Spleen (tissue), 13 donors: ENCODE measurements at places on chromosomes 7 and 10. TPM values are rescaled to one million over a fixed set of nuclear protein-coding genes. Genes with fewer than 3 reads are reported as not detected.

The ARHGEF5 gene
- total RNA-seq, result 10.3 TPM

The ENKUR gene
- 0.34 TPM for total RNA-seq

The GIMAP8 gene
- total RNA-seq, result 67.4 TPM

The SCIN gene
- 0.51 TPM for total RNA-seq

The KCNH2 gene
- 2.2 TPM for total RNA-seq

The LIPN gene
- 7.1 TPM for total RNA-seq

The MCM7 gene
- total RNA-seq, result 70.1 TPM

The CCDC172 gene
- total RNA-seq, result not detected

The OAT gene
- 45.8 TPM for total RNA-seq

The FERD3L gene
- not detected for total RNA-seq

The CCZ1 gene
- 65.9 TPM for total RNA-seq

The KNDC1 gene
- total RNA-seq, result 3.5 TPM

The C10orf143 gene
- total RNA-seq, result 3.1 TPM

The ZDHHC6 gene
- 28.0 TPM for total RNA-seq

The CNTNAP2 gene
- 2.0 TPM for total RNA-seq

The COBL gene
- total RNA-seq, result 0.67 TPM

The EN2 gene
- total RNA-seq, result not detected

The BET1 gene
- total RNA-seq, result 25.0 TPM

The TMEM229A gene
- total RNA-seq, result 0.17 TPM

The SLC13A1 gene
- total RNA-seq, result not detected

The DIP2C gene
- 8.1 TPM for total RNA-seq

The FANK1 gene
- total RNA-seq, result 0.94 TPM

The PKD2L1 gene
- total RNA-seq, result 3.0 TPM

The FEZF1 gene
- not detected for total RNA-seq

The AOAH gene
- total RNA-seq, result 199 TPM

The VIPR2 gene
- total RNA-seq, result 0.66 TPM

The RTKN2 gene
- 5.7 TPM for total RNA-seq

The SLC26A5 gene
- total RNA-seq, result 0.88 TPM

The RNF32 gene
- total RNA-seq, result not detected

The TMEM213 gene
- total RNA-seq, result not detected

The GPR158 gene
- 0.39 TPM for total RNA-seq

The CALY gene
- 1.3 TPM for total RNA-seq

The CHST3 gene
- total RNA-seq, result 4.3 TPM

The DOCK1 gene
- 22.8 TPM for total RNA-seq

The NKX6-2 gene
- total RNA-seq, result not detected

The KCNMA1 gene
- 103 TPM for total RNA-seq

The MPP7 gene
- 9.8 TPM for total RNA-seq

The CUL2 gene
- 20.1 TPM for total RNA-seq

The GRM3 gene
- 0.37 TPM for total RNA-seq

The KLF14 gene
- total RNA-seq, result 1.0 TPM

The PILRB gene
- total RNA-seq, result 71.2 TPM

The SLC26A3 gene
- total RNA-seq, result not detected

The CAV1 gene
- total RNA-seq, result 400 TPM

The NANOS1 gene
- total RNA-seq, result 0.26 TPM

The GPR85 gene
- 8.8 TPM for total RNA-seq
